ENCODE measurements at places on chromosomes 6 and 20.

DNA sequence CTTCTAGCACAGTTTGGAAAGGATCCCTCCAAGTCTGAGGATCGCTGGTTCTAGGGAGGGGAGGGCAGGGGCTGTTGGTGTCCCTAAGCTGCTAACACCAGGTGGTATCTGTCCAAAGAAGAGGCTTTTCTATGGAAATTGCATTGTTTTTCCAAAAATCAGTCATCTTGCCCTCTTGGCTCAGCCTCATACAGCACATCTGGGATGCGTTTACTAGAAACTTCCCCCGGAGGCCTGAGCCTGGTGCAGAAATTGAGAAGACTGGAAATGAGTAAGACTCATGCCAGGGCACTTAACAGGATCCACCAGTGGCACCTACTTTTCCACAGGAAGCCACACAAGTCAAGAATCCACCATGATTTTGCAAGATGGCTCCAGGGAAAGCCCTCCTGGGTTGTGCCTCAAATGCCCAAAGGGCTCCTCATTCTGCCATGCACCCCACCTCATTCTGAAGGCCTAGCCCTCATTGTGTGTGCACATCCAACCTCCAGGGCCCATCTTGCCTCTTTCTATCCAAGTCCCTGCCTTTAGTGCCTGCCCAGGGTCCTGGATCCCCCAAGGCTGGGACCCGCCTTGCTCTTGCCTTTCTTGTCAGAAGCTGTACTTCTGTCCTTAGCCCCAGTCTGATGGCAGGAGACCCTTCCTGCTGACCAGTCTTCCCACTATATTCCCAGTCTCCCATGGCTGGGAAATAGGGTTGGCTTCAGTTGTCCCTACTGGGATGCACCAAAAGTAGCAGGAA is 97.6 kb downstream of the MRPL14 start:
- no peak for DNase-seq

DNA sequence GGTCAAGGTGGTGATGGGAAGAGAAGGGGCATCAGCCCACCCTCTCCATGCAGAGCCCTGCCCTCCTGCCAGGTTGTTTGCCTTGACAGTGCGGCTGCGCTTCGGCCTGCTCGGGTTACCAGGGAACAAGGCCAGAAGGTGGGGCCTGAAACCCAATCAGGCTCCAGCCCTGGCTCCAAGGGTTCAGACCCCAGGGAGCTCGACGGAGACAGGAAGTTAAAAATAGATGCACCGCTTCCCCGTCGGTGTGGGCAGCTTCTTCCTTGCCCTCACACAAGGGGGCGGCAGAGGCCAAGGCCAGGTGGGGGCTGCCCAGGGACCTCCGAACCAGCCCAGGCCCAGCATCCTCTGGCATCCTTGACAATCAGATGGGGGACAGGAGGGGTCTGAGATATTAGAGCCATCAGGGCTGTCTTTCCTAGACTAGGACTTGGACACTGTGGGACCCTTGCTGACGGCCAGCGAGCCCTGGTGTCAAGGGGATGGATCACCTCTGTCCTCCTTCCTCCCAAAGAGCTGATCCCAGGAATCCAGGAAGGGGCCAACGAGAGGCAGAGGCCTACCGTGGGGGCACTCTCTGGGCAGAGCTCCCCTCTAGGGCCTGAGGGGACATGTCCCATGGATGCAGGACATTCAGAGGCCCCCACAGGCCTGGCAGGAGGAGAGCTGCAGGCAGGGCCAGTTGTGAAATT is 65.2 kb downstream of the RIPOR3 start:
- DNase-seq, result peak; percentile 17

DNA sequence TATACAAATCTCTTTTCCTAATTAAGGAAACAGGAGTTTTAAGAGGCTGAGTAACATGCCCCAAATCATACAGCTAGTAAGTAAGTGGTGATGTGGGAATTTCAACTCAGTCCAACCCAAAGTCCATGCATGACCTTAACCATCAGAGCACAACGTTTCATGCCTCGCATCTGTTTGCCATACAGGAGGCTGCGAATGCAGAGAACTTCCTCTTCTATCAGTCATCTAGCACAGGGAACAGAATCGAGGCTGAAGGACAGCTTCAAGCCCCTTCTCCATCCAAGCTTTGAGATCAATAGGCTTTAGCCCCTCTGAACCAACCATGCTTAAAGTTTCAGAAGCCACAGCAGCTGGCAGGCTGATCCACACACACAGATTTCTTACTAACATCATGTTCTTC is 113.2 kb downstream of the MAFB start:
- no peak for DNase-seq

DNA sequence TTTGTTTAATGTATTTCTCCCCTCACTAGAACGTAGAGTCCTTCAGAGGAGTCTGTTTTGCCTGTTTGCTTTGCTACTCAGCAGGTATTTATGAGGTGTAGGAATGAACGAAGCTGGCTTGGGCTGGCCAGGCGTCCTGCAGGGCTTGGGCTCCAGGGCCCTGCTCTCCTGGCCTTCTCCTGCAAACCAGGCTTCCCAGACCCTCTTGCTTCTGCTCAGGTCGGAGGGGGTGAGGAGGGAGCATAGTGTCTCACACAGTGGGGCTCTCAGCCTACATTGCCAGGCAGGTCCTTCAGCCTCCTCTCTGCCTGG is 24.6 kb upstream of the MLN start:
- no peak for DNase-seq

GRCh38 chr6:64411226-64411625 is 775.6 kb downstream of the PHF3 start:
- DNase-seq, result no peak

DNA sequence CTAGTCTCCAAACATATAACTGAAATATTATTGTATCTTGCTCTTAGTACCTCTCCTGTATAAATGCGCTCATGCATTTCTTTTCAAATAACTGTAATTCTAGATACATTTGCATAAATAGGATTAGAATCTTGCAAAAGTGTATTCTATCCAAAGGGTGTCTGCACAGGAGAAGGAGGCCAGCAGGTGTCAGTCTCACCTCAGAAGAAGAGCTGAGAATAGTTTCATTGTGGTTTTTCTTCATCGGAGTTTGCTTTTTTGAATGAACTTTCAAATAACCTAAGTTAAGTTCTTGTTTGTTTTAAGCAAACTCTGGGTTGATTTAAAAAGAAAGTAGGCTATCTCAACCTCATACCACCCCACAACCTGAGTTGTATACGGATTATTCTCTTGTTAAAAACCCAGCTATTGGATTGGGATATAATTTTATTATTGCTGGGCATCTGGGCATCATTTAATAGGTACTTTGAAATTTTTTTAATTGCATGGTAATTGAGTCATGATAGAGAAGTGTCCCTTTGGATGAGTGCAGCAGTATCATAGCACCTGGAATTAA is 125.0 kb upstream of the MLIP start:
- DNase-seq, result no peak

- no peak for DNase-seq
These were observed 1.5 kb downstream of the COL21A1 start for GRCh38 chr6:56245903-56246351.

- no peak for DNase-seq
These were observed 182.5 kb downstream of the GMPR start for GRCh38 chr6:16420715-16421461.

GRCh38 chr20:24503352-24503931 is 34.0 kb downstream of the SYNDIG1 start:
- no peak for DNase-seq

DNA sequence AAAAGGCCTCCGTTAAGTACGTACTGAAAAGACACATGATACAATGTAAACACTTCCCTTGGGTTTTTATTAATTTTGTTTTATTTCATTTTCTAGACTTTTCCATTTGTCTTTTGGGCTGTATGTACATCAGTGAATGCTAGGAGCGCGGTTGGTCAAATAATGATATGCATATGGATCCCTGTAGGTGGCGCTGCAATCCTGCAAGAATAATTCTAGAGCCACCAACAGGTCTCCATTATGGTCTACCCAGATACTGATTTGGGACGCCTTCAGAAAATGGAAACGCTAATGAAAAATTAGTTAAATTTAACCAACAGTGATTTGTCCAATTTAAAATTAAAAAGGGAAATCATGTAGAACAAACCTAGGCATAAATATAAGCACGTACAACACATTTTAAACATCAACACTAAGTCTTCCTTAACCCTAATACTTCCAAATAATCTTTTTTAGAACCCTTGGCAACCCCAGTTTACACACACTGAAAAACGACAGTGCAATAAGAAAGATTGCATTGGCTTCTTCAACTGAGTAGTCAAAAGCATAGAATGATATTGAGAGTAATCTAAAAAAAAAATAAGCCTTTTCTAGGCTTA is 433.5 kb downstream of the RFPL4B start:
- DNase-seq, result peak; percentile 24

DNA sequence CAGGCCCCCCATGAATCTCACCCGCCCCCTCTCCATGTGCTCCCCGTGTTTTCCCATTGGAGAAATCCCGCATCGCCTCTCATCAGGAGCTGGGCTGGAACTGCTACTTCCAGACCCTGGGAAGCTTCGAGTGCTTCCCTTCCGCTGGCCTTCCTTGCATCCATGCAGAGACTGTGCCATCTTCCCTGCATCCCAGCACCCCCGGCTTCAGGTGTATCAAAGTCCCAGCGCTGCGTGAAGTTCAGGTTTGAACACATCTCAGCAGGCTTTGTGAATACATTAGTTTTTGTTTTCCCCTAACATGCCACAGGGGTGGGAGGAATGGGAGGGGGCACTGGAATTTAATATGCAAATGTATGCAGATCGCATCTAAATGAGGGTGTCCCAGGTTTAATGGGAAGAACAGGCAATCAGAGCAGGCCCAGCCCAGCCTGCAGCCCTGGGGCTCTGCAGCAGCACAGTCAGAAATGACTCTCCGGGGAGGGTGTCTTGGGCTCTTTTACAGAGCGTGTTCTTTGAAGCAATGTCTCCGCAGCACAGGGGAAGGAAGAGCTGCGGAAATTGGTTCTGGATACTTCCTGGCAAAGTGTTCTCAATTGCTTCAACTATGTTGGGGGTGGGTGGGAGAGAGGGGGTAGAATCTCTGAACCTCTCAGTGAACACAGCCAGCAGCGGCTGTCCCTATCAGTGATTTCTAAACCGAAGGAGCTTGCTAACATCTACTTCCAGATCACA is 8.3 kb upstream of the MMP9 start:
- no peak for DNase-seq

GRCh38 chr6:143279385-143279784 is 171.1 kb downstream of the ADAT2 start:
- no peak for DNase-seq

DNA sequence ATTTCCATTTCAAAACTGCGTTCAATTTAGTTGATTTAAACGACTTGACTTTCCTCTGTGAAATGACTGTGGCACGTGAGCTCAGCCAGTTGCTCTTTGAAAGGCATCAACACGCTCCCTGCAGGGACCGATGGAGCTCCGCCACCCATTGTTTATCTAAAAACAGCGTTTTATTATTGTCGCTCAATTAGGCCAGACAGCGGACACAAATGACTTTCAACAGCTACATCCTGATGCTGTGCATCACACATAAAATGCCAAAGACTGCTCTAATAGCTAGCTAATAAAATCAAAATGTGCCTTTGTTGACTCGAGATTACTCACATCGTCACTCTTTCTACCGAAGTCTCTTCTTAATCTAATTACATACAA is 332.5 kb downstream of the CD83 start:
- no peak for DNase-seq

DNA sequence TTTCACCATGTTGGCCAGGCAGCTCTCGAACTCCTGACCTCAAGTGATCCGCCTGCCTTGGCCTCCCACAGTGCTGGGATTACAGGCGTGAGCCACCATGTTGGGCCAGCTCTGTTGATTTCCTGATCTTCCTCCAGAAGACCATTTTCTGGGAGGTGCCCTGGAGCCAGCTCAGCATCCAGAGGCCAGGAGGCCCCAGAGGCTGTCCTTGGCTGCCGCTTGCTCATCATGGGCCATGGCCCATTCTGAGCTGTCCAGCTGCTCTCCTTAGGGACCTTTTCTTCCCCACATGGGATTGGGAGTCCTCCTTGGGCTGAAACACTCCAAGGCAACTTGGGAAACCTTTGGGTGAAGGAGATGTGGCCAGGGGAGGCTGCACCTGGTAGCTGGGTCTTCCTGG is 15.4 kb downstream of the LRRC73 start:
- no peak for DNase-seq

DNA sequence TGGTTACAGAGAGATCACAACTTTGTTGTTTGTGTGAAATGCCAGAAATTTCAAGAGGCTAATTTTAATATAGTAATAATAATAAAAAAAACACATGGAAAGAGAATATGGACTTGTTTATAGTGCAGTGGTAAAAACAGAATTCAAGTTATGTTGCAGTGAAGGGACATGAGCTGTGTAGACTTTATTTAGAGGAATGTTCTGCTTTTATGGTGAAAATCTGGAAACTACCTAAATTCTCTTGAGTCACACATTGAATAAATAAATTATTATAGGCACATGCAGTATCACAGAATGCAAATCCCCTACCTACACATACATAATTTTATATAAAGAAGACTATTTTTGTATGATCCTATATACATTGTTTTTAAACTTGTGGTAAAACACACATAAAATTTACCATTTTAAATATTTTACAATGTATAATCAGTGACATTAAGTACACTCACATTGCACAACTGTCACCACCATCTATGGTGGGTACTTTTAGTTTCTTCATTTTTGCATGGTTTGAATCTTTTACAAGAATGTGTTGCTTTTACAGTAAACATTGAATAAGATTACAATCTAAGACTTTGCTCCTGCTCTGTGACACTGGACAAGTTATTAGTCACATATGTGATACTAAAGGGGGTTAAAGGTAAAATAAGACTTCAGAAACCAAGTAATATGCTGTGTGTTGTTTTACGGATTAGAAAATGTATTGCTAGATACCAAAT is 107.4 kb downstream of the B3GAT2 start:
- DNase-seq, result no peak

DNA sequence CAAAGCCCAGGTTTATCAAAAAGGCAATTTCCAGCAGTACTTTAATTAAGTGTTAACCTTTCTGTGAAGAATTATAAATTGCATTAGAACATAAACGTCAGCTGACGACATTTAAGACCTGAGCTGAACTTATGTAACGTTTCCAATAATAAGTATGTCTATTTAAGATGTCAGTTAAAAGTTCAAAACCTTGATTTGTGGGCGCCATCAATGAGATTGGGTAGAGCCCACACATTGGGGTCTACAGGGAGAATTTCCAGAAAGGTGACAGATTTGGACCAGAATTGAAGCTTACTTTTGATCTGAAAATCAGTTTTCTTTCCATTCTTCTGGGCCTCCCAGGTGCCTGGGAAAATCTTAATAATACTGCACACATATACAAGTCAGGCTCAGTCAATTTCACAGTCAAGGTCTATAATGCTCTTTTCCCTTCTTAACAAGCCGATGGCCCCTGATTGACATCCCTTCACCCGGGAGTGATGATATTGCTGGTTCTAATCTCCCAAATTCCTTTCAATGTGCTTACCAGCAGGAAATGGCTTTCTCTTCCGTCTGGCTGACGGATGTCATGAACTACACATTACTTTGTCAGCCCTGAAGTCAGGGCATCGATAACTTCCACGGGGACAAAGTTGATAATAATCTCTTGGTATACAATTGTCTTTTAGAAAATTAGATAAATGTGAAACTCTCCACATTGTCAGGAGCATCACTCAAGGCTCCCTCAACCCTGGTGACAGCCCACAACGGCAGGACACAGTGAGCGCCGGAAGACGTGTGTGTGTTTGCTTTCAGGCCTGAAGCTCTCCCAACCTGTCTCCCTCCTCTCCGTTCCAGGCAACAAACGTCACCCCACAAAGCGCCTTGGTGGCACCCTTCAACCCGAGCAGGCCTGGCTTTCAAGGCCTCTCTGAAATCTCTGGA is 396.5 kb upstream of the CNR1 start:
- no peak for DNase-seq

GRCh38 chr6:44831002-44831610 is 443.6 kb downstream of the CDC5L start:
- DNase-seq, result no peak
